Lower lobe of right lung (tissue), 2 donors: ENCODE measurements at places on chromosomes 1 and 21.

DNA sequence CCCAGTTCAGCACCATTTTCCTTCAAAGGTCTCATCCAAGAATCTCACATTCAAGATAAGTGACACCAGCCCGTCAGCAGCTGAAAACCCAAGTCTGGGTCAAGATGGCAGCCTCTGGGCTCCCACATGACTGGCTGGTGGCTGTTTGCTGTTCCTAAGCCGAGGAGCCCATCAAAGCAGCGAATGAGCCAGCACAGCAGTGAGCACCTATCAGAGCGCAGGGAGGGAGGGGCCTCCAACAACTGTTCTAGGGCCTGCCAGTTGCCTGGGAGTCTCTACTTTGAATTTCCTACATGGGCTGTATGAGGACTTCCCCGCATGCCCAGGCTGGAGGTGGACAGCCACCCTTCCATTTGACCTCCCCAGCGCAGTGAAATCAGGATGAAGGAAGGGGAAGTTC is 102.7 kb downstream of the ADARB1 start:
- no peak for DNase-seq

GRCh38 chr1:156196445-156196844 is 2.5 kb downstream of the SLC25A44 start:
- DNase-seq = no peak

DNA sequence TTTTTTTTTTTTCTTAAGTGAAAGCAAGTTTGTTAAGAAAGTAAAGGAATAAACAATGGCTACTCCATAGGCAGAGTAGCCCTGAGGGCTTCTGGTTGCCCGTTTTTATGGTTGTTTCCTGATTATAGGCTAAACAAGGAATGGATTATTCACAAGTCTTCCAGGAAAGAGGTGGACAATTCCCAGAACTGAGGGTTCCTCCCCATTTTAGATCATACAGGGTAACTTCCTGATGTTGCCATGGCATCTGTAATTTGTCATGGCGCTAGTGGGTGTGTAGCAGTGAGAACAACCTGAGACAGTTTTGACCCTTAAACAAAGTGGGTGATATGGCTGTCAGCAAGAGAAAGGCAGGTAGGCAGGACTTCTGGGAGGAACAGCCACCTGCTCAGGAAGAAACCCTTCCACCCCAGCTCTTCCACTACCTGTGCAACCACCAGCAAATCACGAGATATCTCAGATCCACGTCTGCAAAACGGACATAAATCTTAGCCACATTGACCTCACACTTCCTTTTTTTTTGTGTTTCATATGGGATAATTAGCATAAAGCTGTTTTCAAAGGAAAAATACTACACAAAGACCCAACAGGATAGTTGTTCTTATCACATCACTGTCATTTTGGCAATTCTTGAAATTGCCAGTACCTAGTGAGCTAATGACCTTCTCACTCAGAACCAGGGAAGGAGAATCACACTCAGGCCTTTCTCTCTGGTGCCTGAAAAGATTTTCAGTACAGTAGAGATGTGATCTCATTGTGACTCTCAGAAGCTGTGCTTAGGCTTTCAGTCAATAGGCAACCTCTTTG is 34.8 kb upstream of the DUSP10 start:
- DNase-seq = no peak

GRCh38 chr1:204320382-204320804 is 39.3 kb downstream of the PLEKHA6 start:
- DNase-seq = no peak

GRCh38 chr1:37484325-37485051 is 10.1 kb downstream of the ZC3H12A start:
- no peak for DNase-seq

DNA sequence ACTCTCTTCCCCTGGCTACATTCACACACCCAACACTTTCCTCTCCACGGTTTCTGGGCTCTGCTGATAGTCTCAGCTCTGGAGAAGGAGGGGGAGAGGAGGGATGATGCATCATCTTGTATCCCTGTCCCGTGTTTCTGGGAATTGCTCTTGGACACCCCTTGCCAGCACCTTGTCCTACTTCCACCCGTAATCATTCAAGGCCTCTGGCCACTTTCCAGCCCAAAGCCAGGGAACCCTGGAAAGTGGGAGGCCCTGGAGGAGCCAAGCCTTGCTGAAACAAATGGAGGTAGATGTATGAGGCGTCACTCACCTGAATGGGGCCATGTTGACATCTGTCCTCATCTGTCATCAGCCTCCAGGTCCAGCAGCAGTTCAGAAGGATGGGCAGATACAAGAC is 4.4 kb downstream of the PLEKHO1 start:
- DNase-seq = no peak

DNA sequence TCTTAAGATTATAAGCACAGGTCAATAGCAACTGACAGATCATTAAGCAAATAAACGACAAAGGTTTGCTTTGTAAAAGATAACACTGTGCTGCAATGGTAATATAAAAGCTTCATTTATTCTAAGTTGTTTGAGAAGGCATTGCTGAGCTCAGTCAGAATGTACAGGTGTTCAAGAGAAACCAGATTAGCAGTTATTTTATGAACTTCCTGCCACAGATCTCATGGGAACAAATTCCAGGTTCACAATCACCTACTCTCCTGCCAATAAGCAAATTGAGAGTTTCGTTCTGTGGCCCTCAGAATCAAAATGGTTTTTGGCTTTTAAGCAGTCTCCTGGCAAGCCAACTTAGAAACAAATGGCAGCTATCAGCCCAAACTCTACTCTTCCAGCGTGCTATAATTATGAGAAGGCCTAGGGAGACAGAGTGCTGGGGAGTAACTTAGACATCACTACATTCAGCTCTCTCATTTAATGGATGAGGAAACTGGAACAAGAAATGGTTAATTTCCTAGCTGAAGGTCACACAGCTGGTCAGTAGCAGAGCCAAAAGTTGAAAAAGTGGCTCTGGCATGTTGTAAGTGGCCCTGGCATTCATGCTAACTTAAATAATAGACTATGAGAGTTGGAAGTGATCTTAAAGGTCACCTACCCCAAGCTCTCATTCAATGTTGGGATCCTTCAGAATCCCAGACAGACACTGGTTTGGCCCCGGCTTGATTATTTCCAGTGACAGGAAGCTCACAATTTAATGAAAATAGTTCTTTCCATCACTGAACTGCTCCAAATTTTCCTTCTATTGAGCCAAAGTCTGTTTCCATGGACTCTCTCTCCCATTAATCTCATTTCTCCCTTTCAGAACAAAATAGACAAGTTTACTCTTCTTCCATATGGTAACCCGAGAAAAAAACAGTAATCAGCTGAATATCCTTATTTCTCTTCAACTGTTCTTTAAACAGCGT is 82.6 kb upstream of the EDEM3 start:
- DNase-seq = no peak

GRCh38 chr1:233904633-233905415 is at the start of gene SLC35F3:
Gene SLC35F3, plus strand, starts transcription at chr1:233904676.
- peak; percentile 45 for DNase-seq

DNA sequence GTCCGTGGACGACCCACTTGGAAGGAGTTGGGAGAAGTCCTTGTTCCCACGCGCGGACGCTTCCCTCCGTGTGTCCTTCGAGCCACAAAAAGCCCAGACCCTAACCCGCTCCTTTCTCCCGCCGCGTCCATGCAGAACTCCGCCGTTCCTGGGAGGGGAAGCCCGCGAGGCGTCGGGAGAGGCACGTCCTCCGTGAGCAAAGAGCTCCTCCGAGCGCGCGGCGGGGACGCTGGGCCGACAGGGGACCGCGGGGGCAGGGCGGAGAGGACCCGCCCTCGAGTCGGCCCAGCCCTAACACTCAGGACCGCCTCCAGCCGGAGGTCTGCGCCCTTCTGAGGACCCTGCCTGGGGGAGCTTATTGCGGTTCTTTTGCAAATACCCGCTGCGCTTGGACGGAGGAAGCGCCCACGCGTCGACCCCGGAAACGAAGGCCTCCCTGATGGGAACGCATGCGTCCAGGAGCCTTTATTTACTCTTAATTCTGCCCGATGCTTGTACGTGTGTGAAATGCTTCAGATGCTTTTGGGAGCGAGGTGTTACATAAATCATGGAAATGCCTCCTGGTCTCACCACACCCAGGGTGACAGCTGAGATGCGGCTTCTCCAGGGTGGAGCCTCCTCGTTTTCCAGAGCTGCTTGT is 32.4 kb downstream of the PRMT2 start:
- DNase-seq = no peak

DNA sequence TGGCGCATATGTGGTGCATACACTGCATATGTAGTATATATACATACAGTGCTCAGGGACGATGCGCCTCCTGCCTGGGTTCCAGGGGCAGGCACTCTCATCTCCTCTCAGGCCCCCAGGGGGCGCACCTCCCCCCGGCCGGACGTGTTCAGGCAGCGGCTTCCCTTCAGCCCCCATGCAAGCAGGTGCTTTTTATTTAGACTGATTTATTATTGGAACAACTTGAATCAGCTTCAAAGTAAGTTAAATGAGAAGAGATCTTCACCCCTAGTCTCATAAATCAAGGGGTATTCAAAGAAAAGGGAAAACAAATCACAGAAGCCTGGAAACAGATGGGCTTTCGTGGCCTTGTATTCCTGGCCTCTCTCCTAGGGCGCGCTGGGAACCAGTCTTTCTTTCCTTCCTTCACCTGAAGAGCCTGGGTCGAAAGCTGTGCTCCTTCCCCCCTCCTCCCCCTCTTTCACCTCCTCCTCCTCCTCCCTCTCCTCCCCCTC is 64.6 kb downstream of the UBIAD1 start:
- DNase-seq = peak; percentile 55

DNA sequence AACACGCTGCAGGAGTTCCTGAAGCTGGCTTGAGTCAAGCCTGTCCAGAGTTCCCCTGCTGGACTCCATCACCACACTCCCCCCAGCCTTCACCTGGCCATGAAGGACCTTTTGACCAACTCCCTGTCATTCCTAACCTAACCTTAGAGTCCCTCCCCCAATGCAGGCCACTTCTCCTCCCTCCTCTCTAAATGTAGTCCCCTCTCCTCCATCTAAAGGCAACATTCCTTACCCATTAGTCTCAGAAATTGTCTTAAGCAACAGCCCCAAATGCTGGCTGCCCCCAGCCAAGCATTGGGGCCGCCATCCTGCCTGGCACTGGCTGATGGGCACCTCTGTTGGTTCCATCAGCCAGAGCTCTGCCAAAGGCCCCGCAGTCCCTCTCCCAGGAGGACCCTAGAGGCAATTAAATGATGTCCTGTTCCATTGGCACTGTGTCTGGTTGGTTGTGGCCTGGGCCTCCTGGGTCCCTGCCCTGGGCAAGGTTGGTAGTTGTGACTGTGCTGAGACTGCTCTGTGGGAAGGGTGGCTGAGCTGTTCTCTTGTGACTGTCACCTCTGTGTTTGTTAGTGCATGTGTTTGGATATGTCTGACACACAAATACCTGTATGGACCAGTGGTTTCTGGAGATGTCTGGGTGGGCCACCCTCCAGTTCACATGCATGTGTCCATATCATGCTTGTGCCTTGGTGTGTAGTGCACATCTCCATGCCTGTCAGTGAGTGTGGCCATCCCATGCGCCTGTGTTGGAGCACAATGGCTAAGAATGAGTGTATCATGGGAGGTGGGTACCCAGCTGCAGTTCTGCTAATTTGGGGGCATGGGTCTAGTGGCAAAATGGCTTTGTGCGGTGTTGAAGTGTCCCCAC is 1.4 kb downstream of the SH3BGRL3 start:
- no peak for DNase-seq

DNA sequence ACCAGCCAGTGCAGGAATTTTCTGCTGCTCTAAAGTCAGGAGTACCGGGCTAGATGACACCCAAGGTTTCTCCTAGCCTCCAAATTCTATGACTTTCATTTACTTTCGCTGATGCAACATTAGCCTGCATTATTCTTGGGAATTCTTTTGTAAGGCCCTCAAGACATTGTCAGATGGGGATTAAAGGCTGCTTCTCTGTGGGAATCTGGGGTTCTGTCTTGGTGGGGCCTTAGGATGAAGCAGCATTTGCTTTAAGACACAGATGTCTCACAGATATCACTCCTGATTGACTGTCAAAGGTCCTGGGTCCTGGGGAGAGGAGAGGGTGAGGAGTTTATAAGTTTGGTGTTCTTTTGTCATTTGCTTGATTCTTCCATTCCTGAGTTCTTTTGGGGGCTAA is 11.6 kb downstream of the PKP1 start:
- no peak for DNase-seq

GRCh38 chr1:235885655-235886262 is 19.1 kb upstream of the LYST start:
- DNase-seq = no peak

DNA sequence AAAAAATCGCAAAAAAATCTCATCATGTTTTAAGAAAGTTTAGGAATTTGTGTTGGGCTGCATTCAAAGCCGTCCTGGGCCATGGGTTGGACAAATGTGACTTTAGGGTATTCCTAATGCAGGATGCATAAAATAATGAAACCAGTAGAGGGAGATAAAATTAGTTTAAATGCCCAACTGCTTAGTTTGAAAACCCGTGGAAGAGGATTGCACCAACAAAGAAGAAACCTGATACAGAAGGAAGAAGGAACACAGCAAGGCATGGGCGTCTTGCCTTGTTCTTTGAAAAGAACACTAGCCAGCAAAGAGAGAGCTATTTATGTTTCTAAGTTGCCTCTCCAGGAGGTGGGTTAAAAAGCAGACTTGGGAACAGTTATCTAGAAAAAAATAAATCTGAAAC is 37.9 kb downstream of the WDR3 start:
- DNase-seq = no peak
